ENCODE measurements at places on chromosomes 4 and X. TPM values are rescaled to one million over a fixed set of nuclear protein-coding genes. Genes with fewer than 3 reads are reported as not detected.

DOK7 gene
- 0.39 TPM for total RNA-seq

TTC29 gene
- total RNA-seq = not detected

RTL5 gene
- 2.2 TPM for total RNA-seq

TMPRSS11F gene
- not detected for total RNA-seq

SSX2B gene
- not detected for total RNA-seq

ART3 gene
- total RNA-seq = not detected
